Gastrocnemius medialis (tissue), 4 donors: ENCODE measurements at places on chromosomes 12 and 14. TPM values are rescaled to one million over a fixed set of nuclear protein-coding genes. Genes with fewer than 3 reads are reported as not detected.
A peak's percentile ranks its signal among the peaks of the same experiment; 100 is the strongest.

DNA sequence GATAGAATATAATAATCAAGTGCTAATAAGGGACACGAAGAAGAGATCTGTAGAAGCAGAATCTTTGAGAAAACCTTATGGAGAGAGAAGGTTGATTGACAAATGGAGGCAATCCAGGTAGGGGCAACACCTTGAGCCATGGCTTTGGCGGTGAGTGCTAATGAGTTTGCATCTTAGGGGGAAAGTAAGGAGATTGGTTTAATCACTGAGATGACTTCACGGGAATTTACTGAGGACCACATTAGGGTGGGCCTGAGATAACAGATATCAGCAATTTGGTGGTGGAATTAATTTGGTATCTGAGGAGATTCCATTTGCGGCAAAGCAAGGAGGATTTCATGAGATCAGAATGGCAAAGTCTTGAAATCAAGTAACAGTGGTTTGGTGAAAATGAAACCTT lies 1.8 kb upstream of the LARP4 start:
- no peak overlapping the region for H3K4me3 ChIP-seq
- H3K36me3 ChIP-seq, result no peaks in the 10 kb centered on the region
- no peaks in the 10 kb centered on the region for H3K27me3 ChIP-seq
- H3K4me1 ChIP-seq, result peaks cover 20% of the 10 kb centered on the region
- DNase-seq, result no peak

DNA sequence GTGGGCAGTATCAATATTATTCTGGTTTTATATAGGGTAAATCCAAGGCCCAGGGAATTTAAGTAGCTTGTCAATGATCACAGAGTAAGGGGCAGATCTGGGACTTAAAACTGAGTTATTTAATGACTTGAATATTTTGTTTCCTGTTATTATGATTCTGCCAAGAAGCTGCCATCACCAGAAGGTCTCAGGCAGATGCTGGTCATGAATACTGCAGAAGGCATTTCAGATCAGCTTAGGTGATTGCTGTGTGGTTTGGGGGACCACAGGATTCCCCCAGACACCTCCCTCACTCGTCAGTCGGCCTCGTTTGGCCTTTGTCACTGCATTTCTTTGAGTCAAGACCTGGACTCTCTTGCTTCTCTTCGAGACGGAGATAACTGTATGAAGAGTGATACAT lies 47.7 kb upstream of the EVL start:
- no peak overlapping the region for H3K4me3 ChIP-seq
- peaks cover 12% of the 10 kb centered on the region for H3K4me1 ChIP-seq
- no peak overlapping the region for H3K27ac ChIP-seq
- no peaks in the 10 kb centered on the region for H3K36me3 ChIP-seq

- no peak overlapping the region for H3K4me3 ChIP-seq
- H3K36me3 ChIP-seq, result no peaks in the 10 kb centered on the region
Measured at GRCh38 chr12:47120736-47121135, 41.0 kb upstream of the AMIGO2 start.

DNA sequence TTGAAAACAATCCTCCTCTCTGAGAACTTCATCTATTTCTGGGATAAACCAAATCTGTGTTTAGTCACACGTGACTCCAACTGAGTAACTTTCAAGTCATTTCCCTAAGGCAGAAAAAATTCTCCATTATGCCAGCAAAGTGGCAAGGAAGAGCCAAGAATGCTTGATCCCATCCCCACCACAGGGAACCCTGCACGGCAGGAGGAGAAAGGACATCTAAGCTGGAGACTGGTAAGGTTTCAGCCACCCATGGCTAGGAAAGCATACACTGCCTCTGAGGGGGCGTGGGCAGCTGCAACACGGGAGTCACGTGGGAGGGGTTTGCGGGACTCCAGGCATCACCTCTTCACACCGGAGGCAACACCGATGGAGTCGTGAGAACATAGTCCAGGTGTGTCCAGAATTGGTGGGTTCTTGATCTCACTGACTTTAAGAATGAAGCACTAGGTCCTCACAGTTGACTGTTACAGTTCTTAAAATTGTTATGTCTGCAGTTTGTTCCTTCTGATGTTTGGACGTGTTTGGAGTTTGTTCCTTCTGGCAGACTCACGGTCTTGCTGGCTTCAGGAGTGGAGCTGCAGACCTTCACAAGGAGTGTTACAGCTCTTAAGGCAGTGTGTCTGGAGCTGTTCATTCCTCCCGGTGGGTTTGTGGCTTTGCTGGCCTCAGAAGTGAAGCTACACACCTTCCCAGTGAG lies 2.7 kb upstream of the SIVA1 start:
- H3K36me3 ChIP-seq, result peaks cover 6% of the 10 kb centered on the region
- peak overlapping the region; percentile 96 for H3K27ac ChIP-seq
- peaks cover 55% of the 10 kb centered on the region for H3K4me1 ChIP-seq
- no peak for DNase-seq
- no peaks in the 10 kb centered on the region for H3K27me3 ChIP-seq

GRCh38 chr12:90925562-90925961 lies 29.4 kb downstream of the CCER1 start:
- H3K27ac ChIP-seq, result no peak overlapping the region
- H3K4me1 ChIP-seq, result no peaks in the 10 kb centered on the region
- H3K27me3 ChIP-seq, result no peaks in the 10 kb centered on the region

GRCh38 chr12:6921996-6922946 lies 5.5 kb upstream of the ATN1 start:
- no peak for DNase-seq
- H3K4me1 ChIP-seq, result peaks cover 30% of the 10 kb centered on the region
- H3K36me3 ChIP-seq, result no peaks in the 10 kb centered on the region
- no peak overlapping the region for H3K27ac ChIP-seq
- no peaks in the 10 kb centered on the region for H3K27me3 ChIP-seq
- no peak overlapping the region for H3K4me3 ChIP-seq

GRCh38 chr12:115944837-115945490 lies 332.5 kb downstream of the MED13L start:
- H3K27me3 ChIP-seq, result no peaks in the 10 kb centered on the region
- H3K27ac ChIP-seq, result no peak overlapping the region

DNA sequence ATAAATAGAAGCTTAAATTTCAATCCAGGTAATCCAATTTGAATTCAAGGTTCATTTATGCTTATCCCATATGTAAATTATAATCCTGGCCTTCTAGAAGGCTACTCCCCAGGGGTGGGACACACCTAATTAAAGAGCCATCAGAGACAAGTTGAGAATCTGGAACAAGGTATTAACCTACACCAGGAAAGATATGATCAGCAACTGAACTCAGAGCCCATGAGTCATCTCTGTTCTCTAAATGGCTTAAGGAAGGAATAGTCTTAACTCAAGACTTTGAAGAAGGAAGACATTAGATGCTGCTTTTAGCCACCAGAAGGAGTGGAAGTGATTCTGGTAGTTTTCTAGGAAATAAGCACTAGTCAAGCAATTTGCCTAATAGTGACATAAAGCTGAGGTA lies 88.0 kb downstream of the KIF21A start:
- no peak for DNase-seq
- H3K4me3 ChIP-seq, result no peak overlapping the region
- no peaks in the 10 kb centered on the region for H3K4me1 ChIP-seq
- no peaks in the 10 kb centered on the region for H3K36me3 ChIP-seq
- H3K27ac ChIP-seq, result no peak overlapping the region
- no peaks in the 10 kb centered on the region for H3K27me3 ChIP-seq

- H3K4me3 ChIP-seq, result no peak overlapping the region
- no peak overlapping the region for H3K27ac ChIP-seq
- no peak for DNase-seq
Measured at GRCh38 chr12:108324351-108325017, 14.6 kb downstream of the CMKLR1 start.

DNA sequence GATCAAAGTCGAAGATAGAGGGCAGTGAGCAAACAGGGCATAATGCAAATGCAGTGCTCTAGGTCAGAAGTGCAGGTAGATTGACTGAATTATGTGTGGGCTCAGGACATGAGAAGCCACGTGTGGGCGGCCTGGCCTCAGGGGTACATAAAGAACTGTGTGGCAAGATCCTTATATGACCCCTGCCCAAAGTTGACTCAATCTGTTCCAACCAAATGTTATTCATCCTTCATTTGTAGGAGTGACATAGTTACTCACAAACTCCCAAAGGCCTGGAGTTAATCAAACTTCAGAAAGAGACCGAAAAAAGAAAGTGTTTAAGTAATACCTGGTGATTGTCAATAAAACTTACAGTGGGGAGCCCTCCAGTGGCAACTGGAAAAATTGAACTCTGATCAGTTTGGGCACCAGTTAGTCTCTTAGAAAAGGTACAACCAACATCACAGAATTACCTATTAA lies 150.4 kb upstream of the FAR2 start:
- no peaks in the 10 kb centered on the region for H3K27me3 ChIP-seq
- H3K4me1 ChIP-seq, result no peaks in the 10 kb centered on the region
- DNase-seq, result no peak
- H3K27ac ChIP-seq, result no peak overlapping the region
- H3K4me3 ChIP-seq, result no peak overlapping the region
- no peaks in the 10 kb centered on the region for H3K36me3 ChIP-seq

- H3K4me1 ChIP-seq, result peaks cover 7% of the 10 kb centered on the region
- H3K27me3 ChIP-seq, result no peaks in the 10 kb centered on the region
- H3K36me3 ChIP-seq, result no peaks in the 10 kb centered on the region
- H3K4me3 ChIP-seq, result no peak overlapping the region
- no peak overlapping the region for H3K27ac ChIP-seq
- no peak for DNase-seq
Measured at GRCh38 chr12:3313066-3313465, 177.9 kb upstream of the PRMT8 start.

- no peak overlapping the region for H3K4me3 ChIP-seq
- no peak overlapping the region for H3K27ac ChIP-seq
- no peaks in the 10 kb centered on the region for H3K4me1 ChIP-seq
- no peak for DNase-seq
- H3K27me3 ChIP-seq, result peaks cover 29% of the 10 kb centered on the region
Measured at GRCh38 chr12:128976120-128976738, 123.0 kb downstream of the GLT1D1 start.

DNA sequence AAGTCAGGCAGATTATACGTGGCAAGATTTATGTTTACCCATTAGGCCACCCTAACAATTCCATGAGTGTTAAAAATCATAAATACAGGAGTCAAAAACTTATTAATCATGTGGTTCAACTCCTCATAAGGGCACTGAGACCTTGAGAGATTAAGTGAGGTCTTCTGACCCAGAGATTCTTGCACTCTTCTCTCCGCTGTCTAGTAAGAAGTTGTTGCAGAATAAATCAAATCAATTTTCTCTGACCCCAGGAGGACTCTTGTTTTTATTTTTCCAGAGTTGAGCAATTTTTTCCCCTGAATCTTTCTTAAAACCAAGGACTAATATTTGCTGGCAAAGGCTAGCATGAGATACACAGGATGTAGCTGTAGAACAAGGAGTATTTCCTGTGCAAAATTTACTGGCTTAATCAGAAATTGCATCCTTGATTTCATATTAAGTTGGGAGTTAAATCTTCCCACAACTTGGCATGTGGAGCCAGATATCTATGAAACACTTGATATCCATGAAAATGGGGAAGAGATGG lies 90.9 kb upstream of the PTHLH start:
- H3K4me1 ChIP-seq, result no peaks in the 10 kb centered on the region
- no peak overlapping the region for H3K4me3 ChIP-seq
- H3K36me3 ChIP-seq, result no peaks in the 10 kb centered on the region
- H3K27ac ChIP-seq, result no peak overlapping the region
- H3K27me3 ChIP-seq, result no peaks in the 10 kb centered on the region

DNA sequence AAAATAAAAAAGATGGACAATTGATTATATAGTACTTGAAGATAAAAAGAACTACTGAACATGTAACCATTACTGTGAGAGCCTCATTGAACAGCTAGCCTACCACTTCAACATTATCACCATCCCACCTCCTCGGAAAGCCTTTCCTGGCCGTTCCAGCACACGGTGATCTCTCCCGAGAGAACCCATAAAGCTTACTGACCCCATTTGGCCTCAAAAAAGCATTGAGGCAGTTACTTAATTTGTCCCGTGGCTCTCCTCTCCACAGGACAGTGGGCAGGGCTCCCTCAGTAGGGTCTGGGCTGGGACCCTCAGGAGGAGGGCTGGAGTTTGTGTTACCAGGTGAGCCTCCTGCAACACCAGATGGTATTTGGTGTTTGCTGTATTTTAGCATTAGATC lies 55.8 kb downstream of the RAB35 start:
- peaks cover 5% of the 10 kb centered on the region for H3K27me3 ChIP-seq
- no peaks in the 10 kb centered on the region for H3K36me3 ChIP-seq
- H3K4me1 ChIP-seq, result no peaks in the 10 kb centered on the region
- DNase-seq, result no peak

- no peak for DNase-seq
- no peak overlapping the region for H3K27ac ChIP-seq
- peaks cover 6% of the 10 kb centered on the region for H3K4me1 ChIP-seq
- H3K36me3 ChIP-seq, result peaks cover 5% of the 10 kb centered on the region
- no peak overlapping the region for H3K4me3 ChIP-seq
- no peaks in the 10 kb centered on the region for H3K27me3 ChIP-seq
Measured at GRCh38 chr14:73402579-73402978, 55.8 kb downstream of the NUMB start.

GRCh38 chr12:109738209-109738608 lies 24.6 kb downstream of the FAM222A start:
- H3K36me3 ChIP-seq, result no peaks in the 10 kb centered on the region
- H3K4me1 ChIP-seq, result no peaks in the 10 kb centered on the region
- no peaks in the 10 kb centered on the region for H3K27me3 ChIP-seq

DNA sequence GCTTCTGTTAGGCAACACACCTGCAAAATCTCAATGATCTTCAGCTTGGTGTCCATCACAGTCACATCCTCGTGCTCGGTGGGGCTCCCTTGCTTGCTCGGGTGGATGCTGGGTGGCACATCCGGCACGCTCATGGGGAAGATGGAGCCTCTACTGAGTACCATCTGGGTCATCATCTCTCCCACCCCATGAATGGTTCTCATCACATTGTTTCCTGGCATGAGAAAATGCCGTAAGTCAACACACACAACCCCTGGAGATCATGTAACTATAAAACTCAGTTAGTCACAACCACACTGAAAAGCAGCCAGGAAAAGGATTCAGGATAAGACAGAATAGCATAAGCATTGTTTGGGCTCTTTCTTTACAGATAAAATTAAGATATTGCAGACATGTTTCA lies 201.1 kb downstream of the ITPR2 start:
- no peak overlapping the region for H3K4me3 ChIP-seq
- H3K36me3 ChIP-seq, result no peaks in the 10 kb centered on the region
- no peak overlapping the region for H3K27ac ChIP-seq
- DNase-seq, result no peak
- H3K27me3 ChIP-seq, result no peaks in the 10 kb centered on the region
- peaks cover under 1% of the 10 kb centered on the region for H3K4me1 ChIP-seq

The FOXN4 gene
- total RNA-seq, result not detected

The GIT2 gene
- total RNA-seq, result 23.6 TPM

The BICDL1 gene
- 0.93 TPM for total RNA-seq

The CLMN gene
- total RNA-seq, result 5.8 TPM

The SIRT4 gene
- 7.0 TPM for total RNA-seq

The PDE6H gene
- total RNA-seq, result not detected
